ENCODE measurements at places on chromosomes 11 and 22.
A peak's percentile ranks its signal among the peaks of the same experiment; 100 is the strongest.

DNA sequence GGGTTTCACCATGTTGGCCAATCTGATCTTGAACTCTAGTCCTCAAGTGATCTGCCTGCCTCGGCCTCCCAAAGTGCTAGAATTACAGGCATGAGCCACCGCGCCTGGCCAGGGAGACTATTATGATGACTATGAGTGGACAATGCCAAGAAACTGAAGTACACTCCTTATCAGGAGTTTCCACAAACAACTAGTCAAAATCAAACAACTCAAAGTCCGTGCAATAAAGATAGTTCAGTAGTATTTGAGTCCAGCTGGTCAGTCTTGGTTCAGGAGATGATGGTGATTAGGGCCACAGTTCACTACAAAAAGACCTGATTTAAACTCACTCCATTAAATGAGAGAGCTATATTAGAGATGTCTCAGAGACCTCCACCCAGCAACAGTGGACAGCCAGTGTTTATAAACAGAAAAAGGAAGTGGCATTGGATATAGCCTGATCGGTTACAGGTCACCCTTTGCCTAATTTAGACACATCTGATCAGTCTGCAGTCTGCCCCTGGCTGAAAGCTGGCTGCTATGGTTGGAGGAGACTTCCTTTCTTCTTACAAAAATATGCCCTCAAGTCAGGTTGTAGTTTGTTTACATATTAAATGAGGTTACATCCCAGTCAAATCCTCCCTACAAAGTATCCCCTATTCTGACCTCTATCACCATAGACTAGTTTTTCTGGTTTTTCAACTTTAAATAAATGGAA, 17.0 kb downstream of the CD3E start:
- DNase-seq: no peak

DNA sequence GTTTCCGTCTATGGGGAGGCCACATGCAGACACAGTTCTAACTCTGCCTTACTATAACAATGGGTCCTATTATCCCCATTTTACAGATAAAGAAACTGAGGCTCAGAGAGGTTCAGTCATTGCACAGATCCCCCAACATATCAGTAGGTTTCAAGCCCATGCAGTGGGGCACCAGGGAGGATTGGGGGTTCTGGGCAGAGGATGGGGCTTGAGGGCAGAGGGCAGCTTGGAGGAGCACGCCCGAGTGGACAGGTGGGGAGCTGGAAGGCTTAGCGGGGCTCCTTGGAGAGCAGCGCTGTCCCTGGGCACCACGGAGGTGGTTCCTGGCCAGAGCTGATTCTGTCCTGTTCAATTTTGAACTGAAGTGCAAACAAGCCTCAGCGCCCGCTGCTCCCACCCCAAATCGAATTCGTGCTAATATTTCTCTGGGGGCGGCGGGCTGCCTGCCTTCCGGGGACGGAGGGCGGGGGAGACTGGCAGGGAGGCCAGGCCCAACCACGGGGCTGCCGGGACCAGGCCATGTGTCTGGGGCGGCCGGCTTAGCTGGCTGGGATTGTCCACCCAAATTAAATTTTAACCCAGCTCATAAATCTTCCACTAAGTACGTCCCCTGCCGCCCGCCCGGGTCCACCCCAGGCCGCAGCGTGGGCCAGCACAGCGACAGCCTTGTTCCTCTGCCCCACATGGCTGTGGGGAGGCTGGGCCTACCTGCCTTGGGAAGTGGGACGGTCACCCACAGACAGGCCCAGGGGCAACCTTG, 49.4 kb downstream of the FLRT1 start:
- DNase-seq: no peak

DNA sequence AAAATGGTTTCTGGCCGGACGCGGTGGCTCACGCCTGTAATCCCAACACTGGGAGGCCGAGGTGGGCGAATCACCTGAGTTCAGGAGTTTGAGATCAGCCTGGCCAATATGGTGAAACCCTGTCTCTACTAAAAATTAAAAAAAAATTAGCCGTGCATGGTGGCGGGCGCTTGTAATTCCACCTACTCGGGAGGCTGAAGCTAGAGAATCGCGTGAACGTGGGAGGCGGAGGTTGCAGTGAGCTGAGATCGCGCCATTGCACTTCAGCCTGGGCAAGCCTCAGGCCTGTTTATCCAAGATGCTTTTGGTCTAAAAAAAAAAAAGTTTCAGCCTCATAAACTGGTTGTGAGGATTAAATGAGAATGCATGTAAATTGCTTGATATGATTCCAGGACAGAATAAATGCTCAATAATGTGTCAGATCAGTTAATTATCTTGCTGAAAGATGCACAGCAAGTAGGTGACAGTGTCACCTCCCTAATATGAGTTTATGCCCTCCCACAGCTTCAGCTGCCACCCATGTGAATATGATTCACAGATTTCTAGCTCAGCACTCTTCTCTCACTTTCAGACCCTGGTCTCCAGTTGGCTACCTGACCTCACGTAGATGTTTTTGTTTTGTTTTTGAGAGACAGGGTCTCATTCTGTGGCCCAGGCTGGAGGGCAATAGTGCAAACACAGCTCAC, 1.1 kb upstream of the ALG8 start:
- DNase-seq: no peak

GRCh38 chr11:90818196-90818745, 595.4 kb upstream of the CHORDC1 start:
- DNase-seq: no peak

- DNase-seq: peak; percentile 32
Measured at GRCh38 chr11:121544956-121545355, 92.2 kb upstream of the SORL1-AS1 start.

DNA sequence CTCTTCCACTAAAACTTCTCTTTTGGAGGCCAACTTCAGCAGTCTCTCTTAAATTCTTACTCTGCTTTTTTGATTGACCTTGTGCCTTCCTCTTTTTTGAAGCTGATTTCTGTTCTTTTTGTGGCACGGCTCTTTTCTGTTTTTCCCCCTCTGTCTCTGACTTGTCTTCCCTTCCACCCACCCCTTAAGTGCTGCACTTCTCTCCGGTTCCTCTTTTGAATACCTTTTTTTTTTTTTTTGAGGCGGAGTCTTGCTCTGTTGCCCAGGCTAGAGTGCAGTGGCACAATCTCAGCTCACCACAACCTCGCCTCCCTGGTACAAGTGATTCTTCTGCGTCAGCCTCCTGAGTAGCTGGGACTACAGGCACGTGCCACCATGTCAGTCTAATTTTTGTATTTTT, 211.9 kb downstream of the BLID start:
- no peak for DNase-seq

GRCh38 chr11:119687373-119688046, 41.5 kb downstream of the NECTIN1 start:
- DNase-seq: no peak

DNA sequence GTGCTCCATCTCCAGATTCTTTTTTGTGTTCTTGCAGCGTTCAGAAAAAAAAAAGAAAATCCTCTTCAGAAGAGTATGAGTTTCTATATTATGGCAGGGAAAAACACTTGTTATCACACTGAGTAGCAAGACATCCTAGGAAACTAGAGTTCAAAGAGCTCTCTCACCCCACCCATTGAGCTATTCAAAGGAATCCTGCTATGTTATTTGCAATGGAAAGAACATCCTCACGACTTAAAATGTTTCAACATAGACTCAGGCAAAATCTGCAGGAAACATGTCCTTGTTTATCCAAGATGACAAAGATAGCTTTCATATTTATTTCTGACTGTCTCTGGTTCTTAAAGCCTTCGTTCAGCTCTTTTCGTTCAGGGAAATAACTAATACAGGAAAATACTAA, 331.6 kb upstream of the ANO5 start:
- DNase-seq: no peak

DNA sequence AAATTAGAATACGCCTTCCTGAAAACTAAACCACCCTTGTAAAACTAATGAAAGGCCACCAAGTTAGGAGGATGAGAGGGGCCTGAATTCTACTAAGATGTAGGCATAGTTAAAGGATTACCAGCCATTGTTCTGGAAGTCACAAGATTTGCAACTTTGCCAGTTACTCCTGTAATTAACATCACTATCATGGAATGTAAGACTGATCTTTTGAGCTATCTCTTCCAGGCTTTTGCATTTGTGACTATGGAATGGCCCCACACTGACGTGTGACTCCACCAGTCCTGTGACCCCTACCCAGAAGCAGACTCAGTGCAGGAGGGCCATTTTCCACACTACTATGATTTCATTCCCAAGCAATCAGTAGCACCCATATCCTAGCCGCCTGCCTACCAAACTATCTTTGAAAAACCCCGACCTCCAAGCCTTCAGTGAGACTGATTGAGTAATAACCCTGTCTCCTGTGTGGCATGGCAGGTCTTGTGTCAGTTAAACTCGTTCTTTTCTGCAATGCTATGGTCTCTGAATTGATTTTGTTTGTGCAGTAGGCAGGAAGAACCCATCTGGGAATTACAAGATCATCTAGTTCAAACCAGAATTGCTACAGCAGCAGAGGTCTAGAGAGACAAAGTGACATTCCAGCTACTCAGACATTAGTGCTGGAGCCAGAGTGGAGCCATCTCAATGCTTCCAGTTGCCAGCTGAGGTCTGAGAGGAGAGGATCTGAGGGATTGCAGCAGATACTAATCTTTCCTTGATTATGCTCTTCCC, 1.9 kb upstream of the CTSF start:
- DNase-seq: no peak

DNA sequence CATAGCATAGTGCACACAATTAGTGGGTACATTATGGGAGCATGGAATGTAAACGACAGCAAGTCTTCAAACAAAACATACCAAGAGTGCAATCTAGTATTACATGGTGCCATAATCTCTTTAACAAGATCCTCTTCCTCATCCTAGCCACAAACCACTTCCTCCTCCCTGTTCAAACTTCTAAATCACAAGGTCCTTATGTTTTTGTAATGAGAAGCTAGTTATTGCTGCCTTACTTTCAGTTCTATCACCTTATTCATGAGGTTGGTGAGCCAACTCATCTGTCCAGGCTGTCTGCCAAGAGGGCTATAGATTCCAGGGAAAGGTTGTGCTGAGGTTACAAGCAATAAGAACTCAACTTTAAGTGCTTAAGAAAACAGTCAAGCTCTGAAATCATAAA, 195.4 kb upstream of the ARHGAP20 start:
- peak; percentile 46 for DNase-seq

- no peak for DNase-seq
Measured at GRCh38 chr11:130420478-130421198, 7.8 kb downstream of the ADAMTS8 start.

DNA sequence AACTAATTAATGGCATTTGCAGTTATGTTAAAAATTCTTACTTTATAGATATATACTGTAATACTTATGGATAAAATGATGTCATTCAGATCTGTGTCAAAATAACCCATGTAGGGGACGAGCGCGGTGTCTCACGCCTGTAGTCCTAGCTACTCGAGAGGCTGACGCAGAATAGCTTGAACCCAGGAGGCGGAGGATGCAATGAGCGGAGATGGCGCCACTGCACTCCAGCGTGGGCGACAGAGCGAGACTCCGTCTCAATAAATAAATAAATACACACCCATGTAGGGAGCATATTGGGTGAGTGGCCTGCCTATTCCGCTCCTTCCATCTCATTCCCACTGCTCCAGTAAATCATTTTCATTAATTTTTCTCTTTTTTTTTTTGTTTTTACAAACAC, 7.1 kb downstream of the SNU13 start:
- DNase-seq: no peak

DNA sequence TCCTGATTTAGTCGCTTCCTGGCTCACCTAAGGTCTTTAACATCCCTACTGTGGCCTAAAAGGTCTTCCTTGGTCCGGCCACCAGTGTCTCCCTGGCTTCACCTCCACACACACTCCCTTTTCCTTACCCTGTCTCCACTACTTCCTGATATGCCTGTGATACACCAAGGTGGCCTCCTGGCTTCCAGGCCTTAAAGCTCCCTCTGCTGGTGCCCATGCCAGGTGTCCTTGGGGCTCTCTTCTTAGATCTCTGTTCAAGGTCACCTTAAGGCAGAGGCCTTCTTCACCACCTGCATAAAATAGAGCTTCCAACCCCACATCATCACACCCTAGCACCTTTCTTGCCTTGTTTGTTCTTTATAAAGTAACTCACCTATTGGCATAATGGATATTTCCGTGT, 787.7 kb downstream of the NTM start:
- no peak for DNase-seq

GRCh38 chr22:39617342-39617741, 46.8 kb downstream of the CACNA1I start:
- DNase-seq: no peak

- DNase-seq: no peak
Measured at GRCh38 chr11:11969380-11970215, 38.8 kb downstream of the DKK3 start.

DNA sequence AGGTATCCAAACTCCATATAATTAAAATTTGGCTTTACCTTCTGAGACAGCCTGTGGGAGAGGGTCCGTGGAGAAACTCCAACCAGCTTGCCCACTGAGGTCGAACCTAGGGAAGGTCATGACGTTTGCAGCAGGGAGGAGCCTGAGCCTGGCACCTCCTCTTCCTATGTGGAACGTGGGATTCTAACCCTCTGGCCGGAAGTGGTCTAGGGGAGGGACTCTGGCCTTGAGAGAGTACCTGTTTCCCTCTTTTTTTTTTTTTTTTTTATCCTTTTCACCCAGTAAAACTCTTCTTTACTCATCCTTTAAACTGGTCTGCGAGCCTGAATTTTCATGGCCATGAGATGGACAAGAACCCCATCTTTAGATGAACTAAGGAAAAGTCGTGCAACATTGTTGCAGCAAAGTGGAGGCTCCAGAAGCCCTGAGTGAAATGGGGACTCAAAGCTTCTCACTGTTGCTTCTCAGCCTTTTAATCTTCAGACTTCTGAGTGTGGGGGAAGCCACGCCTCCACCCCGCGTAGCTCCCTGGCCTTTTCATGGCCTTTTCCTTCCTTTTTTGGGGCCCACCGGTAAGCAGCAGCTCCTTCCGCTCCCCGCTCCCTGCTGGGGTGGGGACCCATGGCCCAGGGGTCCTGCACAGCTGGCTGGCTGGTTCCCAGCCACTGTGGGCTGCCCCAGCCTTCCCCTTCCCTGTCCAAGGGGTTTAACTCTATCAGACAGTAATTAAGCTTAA, 1359.9 kb downstream of the LRRC4C start:
- DNase-seq: no peak

DNA sequence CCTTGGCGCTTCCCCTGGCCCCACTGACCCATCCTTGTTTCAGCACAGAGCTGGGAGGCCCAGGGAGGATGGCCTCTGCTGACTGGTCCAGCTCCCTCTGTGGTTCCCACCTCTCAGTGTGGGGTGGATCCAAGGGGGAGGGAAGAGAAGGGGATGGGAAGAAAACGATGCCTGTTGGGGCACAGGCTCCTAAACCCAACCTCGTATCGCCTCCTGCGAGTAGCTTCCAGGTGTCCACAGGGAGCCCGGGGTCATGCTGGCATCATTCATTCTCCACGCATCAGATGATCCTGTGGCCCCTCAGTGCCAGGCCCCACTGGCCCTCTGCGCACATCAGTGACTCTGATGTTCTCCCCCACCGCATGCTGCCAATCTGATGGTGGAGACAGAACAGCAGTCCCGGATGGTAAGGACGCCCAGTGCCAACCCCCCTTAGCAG, 5.1 kb downstream of the MYEOV start:
- DNase-seq: no peak

- DNase-seq: peak; percentile 9
Measured at GRCh38 chr11:59172345-59173079, 580 bp downstream of the DTX4 start.

GRCh38 chr22:20599117-20599516, 91.7 kb downstream of the MED15 start:
- DNase-seq: no peak

All from thymus (tissue), 14 donors.